Omental fat pad (tissue), 4 donors: ENCODE measurements at places on chromosomes 2 and 18. TPM values are rescaled to one million over a fixed set of nuclear protein-coding genes. Genes with fewer than 3 reads are reported as not detected.

Gene M1AP
- 0.56 TPM for total RNA-seq

Gene CHN1
- total RNA-seq, result 7.7 TPM

Gene RMND5A
- 55.6 TPM for total RNA-seq

GRCh38 chr2:75025633-75026380, 67.4 kb downstream of the POLE4 start:
- DNase-seq, result no peak

- no peak for DNase-seq
Observed at GRCh38 chr18:44178476-44178875, 502.2 kb upstream of the SETBP1 start.

- no peak for DNase-seq
Observed at GRCh38 chr2:47097563-47097962, 57.5 kb downstream of the STPG4 start.

DNA sequence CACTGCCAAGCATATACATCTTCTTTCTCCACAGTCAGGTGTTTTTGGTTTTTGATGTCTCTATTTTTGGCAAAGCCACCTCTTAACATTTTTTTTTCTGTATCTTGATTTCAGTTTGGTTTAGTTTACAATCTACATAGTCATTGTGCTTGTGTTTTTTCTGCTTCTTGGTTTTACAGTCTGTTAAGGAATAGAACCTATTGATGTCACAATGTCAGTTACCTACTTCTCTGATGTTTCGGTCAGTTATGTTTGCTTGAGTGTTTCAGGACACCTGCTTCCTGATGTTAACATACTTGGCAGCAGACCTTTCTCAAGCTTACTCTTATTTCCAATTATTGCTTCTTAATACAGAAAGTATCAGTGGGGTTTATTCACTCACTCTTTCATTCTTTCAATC, 253.3 kb downstream of the SPAG16 start:
- no peak for DNase-seq
